Tibial artery (tissue), 4 donors: ENCODE measurements at places on chromosomes 1 and 21.

- H3K4me1 ChIP-seq: no peaks in the 10 kb centered on the region
- H3K4me3 ChIP-seq: no peak overlapping the region
- no peaks in the 10 kb centered on the region for H3K36me3 ChIP-seq
- H3K27me3 ChIP-seq: no peaks in the 10 kb centered on the region
- no peak overlapping the region for H3K27ac ChIP-seq
Measured at GRCh38 chr1:204589409-204590038, 73.3 kb downstream of the MDM4 start.

GRCh38 chr1:52296345-52296744, 69.7 kb downstream of the CC2D1B start:
- DNase-seq: no peak
- no peak overlapping the region for H3K27ac ChIP-seq
- no peaks in the 10 kb centered on the region for H3K27me3 ChIP-seq
- peaks cover 15% of the 10 kb centered on the region for H3K36me3 ChIP-seq
- H3K4me3 ChIP-seq: no peak overlapping the region

- peaks cover 13% of the 10 kb centered on the region for H3K36me3 ChIP-seq
- no peak for DNase-seq
- H3K27me3 ChIP-seq: no peaks in the 10 kb centered on the region
- no peak overlapping the region for H3K4me3 ChIP-seq
- no peak overlapping the region for H3K27ac ChIP-seq
Measured at GRCh38 chr1:110239441-110240430, 29.6 kb downstream of the KCNC4 start.

GRCh38 chr1:196887515-196888239, at the start of gene CFHR4:
TSS of gene CFHR4 (plus strand) at chr1:196888052. CDS start at chr1:196888151, 99 bp downstream.
- no peak for DNase-seq
- no peaks in the 10 kb centered on the region for H3K27me3 ChIP-seq
- no peak within 1 kb of the TSS for H3K27ac ChIP-seq

DNA sequence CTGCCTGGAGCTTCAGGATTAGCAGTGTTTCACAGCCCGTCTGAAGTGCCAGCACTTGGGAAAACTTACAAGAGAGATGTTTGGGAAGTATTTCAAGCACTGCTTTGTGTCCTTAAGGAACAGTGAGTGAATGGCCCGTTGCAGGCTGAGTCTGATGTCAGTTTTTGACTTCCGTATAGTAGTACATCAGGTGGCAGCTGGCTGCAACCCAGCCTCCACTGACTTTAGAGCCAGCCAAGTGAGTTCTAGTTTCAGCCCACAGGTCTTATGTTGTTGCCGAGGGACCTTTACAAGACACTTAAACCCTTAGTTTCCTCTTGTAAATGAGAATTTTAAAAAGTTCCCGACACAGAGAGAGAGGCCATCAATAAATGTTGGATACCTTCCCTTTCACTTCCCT, 35.0 kb downstream of the UCK2 start:
- no peak overlapping the region for H3K4me3 ChIP-seq
- no peaks in the 10 kb centered on the region for H3K36me3 ChIP-seq
- H3K4me1 ChIP-seq: no peaks in the 10 kb centered on the region

GRCh38 chr1:90550626-90551406, 166.3 kb downstream of the BARHL2 start:
- no peaks in the 10 kb centered on the region for H3K36me3 ChIP-seq
- peaks cover 3% of the 10 kb centered on the region for H3K27me3 ChIP-seq
- H3K4me1 ChIP-seq: no peaks in the 10 kb centered on the region
- no peak for DNase-seq

DNA sequence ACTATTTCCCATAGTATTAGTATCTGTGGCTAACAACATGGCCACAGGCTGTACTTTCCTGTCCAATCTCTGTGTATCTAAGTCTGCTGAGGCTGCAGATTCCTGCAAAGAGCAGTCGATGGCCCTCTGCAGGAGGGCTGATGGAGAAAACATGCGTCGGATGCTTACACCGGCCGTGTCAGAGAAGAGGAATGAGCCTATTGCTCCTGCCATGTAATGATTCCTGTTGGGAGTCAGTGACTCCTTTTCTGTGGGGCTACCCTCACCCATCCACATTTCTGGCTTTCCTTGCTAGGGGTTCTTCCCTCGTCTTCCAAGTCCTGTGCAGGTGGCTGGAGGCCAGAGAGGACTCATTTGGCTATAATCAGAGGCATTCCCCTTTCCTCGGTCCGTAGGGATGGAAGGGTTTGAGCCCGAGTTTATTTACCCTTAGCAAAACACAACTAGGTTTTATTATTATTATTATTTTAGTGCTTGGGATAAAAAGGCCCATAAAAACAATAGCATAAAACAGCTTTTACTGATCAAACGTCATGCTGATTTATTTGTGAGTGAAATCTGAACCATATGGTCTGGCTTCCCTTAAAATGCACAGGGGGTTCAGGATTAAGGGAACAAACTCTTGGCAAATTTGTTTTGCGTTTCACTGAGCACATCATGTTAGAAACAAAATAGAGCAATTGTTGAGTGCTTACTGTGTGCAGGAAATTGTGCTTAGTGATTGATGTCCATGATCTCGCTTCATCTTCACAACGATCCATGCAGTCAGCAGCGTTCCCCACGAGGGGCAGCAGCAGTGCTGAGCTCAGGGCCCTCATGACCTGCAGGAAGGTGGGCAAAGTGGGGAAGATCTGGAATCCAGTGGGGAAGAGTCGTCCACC, 70.8 kb downstream of the KIF26B start:
- no peak for DNase-seq
- H3K4me1 ChIP-seq: no peaks in the 10 kb centered on the region
- no peaks in the 10 kb centered on the region for H3K27me3 ChIP-seq

DNA sequence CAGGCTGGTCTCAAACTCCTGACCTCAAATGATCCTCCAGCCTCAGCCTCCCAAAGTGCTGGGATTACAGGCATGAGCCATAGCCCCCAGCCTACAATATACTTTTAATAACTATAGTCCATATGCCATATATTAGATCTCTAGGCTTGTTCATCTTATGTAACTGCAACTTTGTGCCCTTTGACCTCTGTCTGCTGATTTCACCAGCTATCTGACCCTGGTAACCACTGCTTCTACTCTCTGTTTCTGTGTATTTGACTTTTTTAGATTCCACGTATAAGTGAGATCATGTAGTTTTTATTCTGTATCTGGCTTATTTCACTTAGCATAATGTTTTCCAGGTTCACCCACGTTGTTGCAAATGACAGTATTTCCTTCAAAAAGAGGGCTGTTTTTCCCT, 25.5 kb downstream of the STUM start:
- H3K36me3 ChIP-seq: no peaks in the 10 kb centered on the region
- H3K4me3 ChIP-seq: no peak overlapping the region
- H3K4me1 ChIP-seq: peaks cover 29% of the 10 kb centered on the region
- DNase-seq: no peak

GRCh38 chr1:241356519-241357365, at the start of gene RGS7:
TSS of gene RGS7 (minus strand) at chr1:241357205.
- no peak within 1 kb of the TSS for H3K27ac ChIP-seq
- peak within 1 kb of the TSS; percentile 44 for H3K4me3 ChIP-seq
- H3K27me3 ChIP-seq: peaks cover 21% of the 10 kb centered on the region
- no peaks in the 10 kb centered on the region for H3K36me3 ChIP-seq
- DNase-seq: no peak

GRCh38 chr1:202958544-202959275, 598 bp upstream of the ADIPOR1 start:
- H3K4me1 ChIP-seq: peaks cover 18% of the 10 kb centered on the region
- no peaks in the 10 kb centered on the region for H3K27me3 ChIP-seq
- H3K4me3 ChIP-seq: peak overlapping the region; percentile 93
- H3K27ac ChIP-seq: peak overlapping the region; percentile 95

- H3K27ac ChIP-seq: no peak overlapping the region
- no peaks in the 10 kb centered on the region for H3K27me3 ChIP-seq
- H3K4me1 ChIP-seq: no peaks in the 10 kb centered on the region
- DNase-seq: no peak
Measured at GRCh38 chr21:39610703-39611102, 2.0 kb upstream of the B3GALT5 start.

GRCh38 chr1:45304311-45305081, 22.2 kb upstream of the HPDL start:
- H3K36me3 ChIP-seq: no peaks in the 10 kb centered on the region
- no peaks in the 10 kb centered on the region for H3K4me1 ChIP-seq
- H3K4me3 ChIP-seq: peak overlapping the region; percentile 65

GRCh38 chr1:81670286-81670685, 130.4 kb upstream of the ADGRL2 start:
- peak; percentile 81 for DNase-seq
- no peak overlapping the region for H3K27ac ChIP-seq
- H3K4me3 ChIP-seq: no peak overlapping the region
- H3K36me3 ChIP-seq: no peaks in the 10 kb centered on the region
- no peaks in the 10 kb centered on the region for H3K4me1 ChIP-seq
- no peaks in the 10 kb centered on the region for H3K27me3 ChIP-seq

DNA sequence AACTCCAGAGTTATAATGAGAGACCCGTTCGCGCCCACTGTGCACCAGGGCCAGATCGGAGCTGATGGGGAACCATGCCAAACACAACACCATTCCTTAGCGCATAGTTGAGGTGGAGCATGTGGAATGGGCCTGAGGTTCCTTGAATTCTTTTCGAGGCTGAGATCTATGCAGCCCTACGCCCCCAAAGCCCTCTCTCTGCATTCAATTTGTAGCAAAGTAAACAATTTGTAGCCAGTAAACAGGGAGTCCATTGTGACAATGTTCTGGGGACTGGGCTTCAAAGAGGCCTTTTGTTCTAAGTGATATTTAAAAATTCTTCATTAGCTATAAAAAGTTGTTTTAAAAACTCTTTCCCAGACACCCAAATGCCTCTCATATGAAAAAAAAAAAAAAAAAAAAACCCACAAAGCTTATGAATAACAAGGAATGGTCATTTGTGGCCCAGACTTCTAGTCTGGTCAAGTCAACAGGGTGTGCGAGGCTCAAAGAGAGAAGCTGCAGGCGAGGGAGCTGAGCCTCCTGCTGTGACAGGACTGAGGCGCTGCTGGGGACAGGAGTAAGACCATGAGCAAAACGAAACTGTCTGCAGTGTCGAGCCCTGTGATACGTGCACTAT, 30.6 kb upstream of the KCNE2 start:
- no peaks in the 10 kb centered on the region for H3K27me3 ChIP-seq
- peaks cover 68% of the 10 kb centered on the region for H3K4me1 ChIP-seq
- DNase-seq: no peak
- peak overlapping the region; percentile 79 for H3K27ac ChIP-seq
- no peaks in the 10 kb centered on the region for H3K36me3 ChIP-seq
- no peak overlapping the region for H3K4me3 ChIP-seq

DNA sequence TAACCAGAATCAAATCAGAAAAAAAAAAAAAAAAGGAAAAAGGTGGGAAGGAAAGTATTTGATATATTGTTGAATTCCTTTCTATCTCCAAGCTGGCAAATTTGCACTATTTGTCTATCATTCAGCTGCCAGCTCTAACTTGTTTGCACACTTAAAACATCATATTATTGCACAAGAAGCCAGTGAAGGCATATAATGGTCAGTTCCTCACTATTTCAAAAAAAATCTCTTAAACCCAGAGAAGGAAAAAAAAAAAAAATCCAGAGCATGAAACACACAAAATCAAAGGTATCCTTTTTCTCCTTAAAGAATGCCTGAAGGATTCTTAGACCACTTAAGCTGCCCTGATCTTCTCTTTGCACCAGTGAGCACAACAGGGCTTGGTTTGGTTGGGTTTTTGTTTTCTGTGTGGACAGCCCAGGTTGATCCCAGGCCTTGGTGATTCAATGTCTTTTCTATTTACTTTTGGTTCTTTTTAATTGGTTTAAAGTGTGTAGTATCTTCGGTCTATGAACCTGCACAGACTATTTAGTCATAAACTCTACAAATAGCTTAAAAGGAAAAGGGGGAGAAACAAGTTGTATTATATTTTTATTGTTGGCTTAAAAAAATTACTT, 40.2 kb downstream of the DUSP10 start:
- H3K27ac ChIP-seq: no peak overlapping the region
- H3K4me3 ChIP-seq: no peak overlapping the region
- H3K4me1 ChIP-seq: peaks cover 9% of the 10 kb centered on the region
- H3K36me3 ChIP-seq: peaks cover 10% of the 10 kb centered on the region
- no peaks in the 10 kb centered on the region for H3K27me3 ChIP-seq
- DNase-seq: no peak

DNA sequence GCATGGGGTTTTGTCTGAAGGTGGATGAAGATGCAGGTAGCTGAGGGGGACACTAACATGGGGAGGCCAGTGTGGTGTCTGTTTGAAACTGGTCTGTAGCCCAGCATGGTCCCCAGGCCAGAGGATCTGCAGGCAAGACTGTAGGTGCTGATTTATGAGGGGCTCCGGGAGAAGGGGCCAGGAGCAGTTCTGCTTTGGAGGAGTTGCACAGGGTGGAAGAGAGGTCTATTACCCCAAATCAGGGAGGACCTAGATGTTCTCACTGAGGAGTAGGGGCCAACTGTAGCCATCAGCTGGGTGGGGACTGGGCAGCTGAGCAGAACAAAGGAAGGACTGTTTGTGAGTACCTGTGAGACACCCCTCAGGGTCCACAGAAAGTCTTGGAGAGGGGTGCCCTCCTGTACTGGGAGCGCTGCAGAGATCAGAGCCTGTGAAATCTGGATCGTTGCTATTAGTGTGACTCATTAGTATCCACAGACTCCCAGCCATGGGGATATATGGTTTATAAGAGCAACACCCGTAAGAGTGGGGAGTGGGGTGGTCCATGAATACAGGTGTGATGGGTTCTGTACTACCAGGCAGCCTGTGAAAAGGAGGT, 64.3 kb upstream of the IRF2BP2 start:
- no peak overlapping the region for H3K27ac ChIP-seq
- H3K36me3 ChIP-seq: no peaks in the 10 kb centered on the region
- H3K4me3 ChIP-seq: no peak overlapping the region
- no peaks in the 10 kb centered on the region for H3K27me3 ChIP-seq

- H3K27ac ChIP-seq: no peak overlapping the region
- no peak overlapping the region for H3K4me3 ChIP-seq
- H3K27me3 ChIP-seq: no peaks in the 10 kb centered on the region
- H3K4me1 ChIP-seq: no peaks in the 10 kb centered on the region
Measured at GRCh38 chr1:85153149-85153891, 47.5 kb downstream of the SYDE2 start.

DNA sequence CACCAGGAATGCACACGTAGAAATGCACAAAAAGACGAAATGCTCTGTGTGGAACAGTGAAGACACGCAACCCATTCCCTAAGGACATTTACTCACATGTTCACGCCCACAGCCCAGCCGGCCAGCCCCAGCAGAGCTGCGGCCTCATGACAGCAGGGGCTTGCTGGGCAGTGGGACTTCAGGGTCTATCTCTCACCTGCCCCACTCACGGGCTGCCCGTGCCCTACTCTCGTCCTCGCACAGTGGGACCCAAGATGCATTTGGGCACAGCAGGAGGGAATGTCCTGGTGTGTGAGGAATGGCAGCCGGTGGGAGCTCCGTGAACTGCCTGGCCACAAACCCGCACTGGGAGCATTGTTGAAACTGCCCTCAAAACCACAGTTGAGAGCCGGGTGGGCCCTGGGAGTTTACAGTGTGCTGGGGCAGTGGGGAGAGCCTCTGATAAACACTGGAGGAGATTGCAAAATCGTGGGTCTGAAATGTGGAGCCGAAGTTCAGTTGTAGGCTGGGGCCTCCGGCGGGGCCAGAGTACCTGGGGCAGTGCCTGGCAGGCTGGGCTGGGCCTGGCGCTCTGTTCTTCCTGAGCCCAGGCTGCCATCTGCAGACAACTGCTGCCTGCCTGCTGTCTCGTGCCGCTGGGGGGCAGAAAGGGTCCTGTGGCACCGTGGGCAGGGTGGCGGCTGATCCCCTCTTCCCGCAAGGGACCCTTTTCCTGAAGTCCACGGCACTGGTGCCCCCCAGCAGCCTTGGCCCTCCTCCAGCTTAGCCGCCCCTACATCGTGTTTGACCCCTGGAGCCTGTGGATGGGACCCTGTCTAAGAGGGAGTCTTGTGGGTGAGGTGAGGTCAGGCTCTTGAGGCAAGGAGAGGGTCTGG, 20.7 kb upstream of the POFUT2 start:
- DNase-seq: no peak
- no peaks in the 10 kb centered on the region for H3K27me3 ChIP-seq
- no peaks in the 10 kb centered on the region for H3K36me3 ChIP-seq
- peaks cover 31% of the 10 kb centered on the region for H3K4me1 ChIP-seq
